H4 (cell line): ENCODE measurements at places on chromosomes 2 and 18. TPM values are rescaled to one million over a fixed set of nuclear protein-coding genes. Genes with fewer than 3 reads are reported as not detected.

DNA sequence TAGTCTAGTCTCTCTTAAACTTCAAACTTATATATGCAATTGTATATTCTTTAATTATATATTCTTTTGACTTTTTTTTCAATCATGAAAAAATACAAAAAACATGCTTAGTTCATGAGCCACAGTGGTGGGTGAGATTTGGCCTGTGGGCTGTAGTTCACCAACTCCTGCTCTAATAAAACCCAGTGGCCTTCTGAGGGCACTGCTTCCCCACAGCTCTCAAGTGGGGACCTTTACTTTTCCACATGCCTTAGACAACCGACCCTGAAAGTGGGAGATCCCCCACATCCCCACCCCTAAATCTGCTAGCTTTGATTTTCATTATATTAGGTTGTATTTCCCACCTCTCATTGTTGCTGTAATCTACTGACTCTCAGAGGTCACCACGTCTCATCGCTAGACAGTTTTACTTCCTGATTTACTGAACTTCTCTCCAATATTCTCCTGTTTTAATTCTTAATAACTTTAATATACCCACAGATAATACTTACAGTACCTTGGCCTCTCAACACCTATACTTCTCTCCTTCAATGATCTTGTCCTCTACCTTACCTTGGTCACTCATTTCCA is 57.3 kb downstream of the ROCK1 start:
- DNase-seq, result no peak

DNA sequence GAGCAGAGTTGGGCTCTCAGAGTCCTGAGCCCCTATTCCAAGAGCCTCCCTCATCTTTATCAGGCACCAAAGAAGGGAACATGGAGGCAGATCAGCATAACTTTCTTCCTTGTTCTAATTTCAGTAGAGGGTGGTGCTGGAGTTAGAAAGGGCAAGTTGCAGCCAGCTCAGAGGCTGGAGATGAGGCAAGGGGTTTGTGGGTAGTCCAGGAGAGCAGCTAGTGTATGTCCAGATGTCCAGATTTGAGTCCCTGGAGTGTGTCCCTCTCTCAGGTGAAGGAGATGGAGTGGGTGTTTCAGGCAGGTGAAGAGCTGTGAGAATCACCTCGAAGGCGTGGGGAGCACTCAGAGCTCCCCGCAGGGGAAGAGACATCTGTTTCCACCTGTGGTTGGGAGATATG is 478 bp upstream of the PRKAG3 start:
- no peak for DNase-seq

GRCh38 chr2:224894356-224894755 is 147.9 kb downstream of the DOCK10 start:
- DNase-seq, result no peak

- no peak for DNase-seq
Observed at GRCh38 chr2:24861500-24861899, 58.5 kb downstream of the ADCY3 start.

- no peak for DNase-seq
Observed at GRCh38 chr18:24651434-24651833, 191.0 kb downstream of the HRH4 start.

- DNase-seq, result no peak
Observed at GRCh38 chr18:33052886-33053285, 280.1 kb upstream of the KLHL14 start.

DNA sequence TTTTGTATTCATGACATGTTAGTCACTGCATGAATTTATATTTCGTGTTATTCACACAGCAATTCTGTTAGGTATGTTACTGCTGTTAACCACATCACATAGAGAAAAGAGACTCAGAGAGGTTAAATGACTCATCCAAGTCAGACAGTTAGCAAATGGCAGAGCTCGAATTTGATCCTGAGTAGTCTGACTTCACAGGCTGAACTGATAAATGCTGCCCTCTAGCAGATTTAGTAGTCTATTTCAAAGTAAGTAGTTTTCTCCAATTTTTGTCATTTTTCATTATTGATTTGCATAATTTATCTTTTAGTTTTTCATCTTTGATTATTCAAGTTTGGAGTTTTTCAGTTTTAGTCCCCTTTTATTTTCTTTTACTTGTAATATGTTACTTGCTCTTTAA is 58.3 kb downstream of the WDR7 start:
- peak; percentile 84 for DNase-seq

DNA sequence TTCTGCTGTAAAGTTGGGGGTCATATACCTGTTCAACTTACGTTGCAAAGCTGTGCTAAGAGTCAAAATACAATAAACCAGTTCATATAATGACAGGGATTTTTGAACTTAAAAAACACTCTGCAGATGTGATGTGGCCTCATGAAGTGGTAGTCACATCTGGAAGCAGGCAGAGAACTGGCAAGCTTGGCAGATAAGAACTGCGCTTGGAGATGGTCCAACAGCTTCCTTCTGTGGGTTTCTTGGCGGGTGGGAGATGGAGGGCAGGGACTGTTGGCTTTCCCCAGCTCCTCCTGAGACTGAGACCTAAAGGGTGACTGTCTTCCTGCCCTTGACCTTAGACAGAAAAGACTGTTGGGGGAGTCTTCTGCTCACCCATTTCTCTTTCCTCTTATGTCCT is 140.4 kb downstream of the CTIF start:
- no peak for DNase-seq

DNA sequence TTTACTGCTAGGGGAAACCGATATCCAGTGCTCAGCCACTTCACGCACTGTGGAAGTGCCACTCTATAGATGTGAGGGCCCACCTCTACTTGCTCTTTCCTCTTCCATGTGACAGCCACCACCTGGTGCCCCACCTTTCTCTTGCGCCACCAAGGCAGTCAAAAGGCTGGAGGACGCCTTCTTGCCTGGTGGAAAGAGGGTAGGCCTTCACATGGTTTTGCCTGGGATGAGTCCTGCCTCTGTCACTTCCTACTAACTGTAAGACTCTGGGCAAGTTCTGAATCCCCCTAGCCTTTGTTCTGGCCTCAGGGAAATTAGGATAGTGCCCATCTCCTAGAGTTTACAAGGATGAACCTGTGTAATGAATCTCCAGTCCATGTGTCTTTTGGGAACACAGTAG is 66.1 kb upstream of the ODC1 start:
- no peak for DNase-seq

- no peak for DNase-seq
Observed at GRCh38 chr2:107742460-107743027, 84.1 kb upstream of the RGPD4 start.

DNA sequence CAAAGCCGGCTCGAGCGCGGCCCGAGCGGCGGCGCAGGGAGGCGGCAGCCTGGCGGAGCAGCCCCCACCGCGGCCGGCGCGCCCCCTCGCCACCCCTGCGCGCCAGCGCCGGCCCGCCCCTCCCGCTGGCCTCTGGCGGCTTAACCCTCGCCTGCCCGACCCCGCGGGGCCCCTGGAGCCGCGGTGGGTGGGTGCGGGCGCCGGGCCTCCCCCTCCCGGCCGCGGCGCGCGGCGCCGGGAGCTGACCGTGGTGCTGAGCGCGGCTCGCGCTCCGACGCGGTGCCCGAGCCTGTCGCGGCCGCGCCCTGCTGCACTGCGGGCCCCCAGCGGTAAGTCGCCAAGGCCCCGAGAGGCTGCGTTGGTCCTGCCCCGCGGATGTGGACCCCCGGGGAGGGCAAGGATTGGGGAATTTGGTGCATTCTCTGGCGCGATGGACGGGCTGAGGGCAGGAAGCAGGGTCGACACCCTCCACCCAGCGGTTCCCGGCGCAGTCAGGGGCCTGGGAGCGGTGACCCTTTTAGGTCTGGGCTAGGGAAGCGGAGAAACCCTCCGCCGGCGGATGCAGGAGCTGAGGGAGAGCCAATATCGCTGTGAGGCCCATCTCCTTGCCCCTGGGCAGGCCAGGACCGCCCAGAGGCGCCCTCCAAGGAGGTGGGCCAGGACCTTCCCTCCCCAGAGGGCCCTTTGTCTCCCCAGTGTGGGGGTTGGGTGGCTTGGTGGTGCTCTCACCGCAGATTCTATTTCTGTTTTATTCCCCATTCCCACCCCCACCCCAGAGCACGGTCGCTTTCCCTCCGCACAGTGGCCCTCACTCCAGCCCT is 923 bp downstream of the AMER3 start:
- no peak for DNase-seq

DNA sequence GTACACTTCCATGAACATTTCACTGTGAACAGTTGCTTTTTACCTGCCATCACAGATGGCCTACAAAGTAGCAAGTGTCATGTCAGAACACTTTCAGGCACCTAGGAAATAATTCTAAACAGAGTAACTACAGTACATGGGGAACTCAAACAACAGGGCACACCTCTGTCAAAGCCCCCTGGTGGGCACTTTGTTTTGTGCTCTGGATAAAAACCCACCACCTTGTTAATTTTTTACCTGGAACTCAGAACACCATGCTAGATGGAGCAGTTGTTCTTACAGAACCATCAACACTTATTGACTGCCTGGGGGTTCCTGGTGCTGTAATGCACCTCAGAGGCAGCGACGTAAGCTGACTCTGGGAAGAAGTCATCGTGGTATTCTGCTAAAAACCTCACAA is 2.3 kb downstream of the MSL3B start:
- DNase-seq, result no peak

DNA sequence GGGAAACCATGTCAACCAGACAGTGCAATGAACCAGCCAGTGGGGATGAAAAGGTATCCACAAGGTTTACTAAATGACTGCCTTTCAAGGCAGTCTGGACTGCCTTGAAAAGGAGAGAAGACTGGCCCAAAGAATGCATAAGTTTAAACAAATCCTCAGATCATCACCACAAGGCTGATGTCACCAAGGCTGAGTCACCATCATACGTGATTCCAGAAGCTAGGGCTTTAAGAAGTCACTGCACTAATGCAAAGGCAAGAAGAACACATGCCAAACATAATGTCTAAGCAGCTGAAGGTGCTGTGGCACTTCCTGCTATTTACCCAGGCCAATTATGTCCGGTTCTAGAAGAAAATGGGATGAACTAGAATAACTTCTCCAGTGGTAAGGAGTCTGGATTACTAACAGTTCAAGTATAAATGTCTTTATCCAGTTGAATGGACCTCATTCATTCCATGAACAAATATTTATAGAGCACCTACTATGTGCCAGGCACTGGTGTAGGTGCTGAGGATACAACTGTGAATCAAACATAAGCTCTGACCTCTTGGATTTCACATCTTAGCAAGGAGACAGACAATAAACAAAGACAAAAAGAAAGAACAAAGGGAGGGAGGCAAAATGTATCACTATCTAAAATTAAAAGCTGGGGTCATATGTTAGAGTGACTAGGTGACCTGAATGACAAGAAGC is 37.6 kb upstream of the ONECUT2 start:
- peak; percentile 100 for DNase-seq

DNA sequence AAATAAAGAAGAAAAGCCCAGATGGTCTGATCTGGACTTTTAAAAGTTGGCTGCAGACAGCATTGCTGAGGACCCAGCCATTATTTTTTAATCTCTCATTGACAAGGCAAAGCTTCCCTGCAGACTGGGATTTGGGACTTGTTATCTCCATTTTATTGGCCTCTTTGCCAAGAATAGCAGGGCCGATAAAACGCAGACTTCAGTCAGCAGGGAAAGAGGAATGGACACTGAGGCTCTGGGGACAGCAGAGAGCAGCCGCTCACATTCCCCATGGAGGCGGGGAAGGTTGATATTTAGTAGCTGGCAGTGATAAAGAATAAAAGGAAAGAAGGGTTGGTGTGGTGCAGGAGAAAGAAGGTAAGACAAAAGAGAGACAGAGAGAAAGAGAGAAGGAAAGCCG is 350.1 kb upstream of the PIK3C3 start:
- no peak for DNase-seq

GRCh38 chr18:50870138-50870845 is 8.6 kb upstream of the ME2 start:
- peak; percentile 77 for DNase-seq

- DNase-seq, result no peak
Observed at GRCh38 chr2:40546439-40547191, 94.7 kb upstream of the SLC8A1 start.

DNA sequence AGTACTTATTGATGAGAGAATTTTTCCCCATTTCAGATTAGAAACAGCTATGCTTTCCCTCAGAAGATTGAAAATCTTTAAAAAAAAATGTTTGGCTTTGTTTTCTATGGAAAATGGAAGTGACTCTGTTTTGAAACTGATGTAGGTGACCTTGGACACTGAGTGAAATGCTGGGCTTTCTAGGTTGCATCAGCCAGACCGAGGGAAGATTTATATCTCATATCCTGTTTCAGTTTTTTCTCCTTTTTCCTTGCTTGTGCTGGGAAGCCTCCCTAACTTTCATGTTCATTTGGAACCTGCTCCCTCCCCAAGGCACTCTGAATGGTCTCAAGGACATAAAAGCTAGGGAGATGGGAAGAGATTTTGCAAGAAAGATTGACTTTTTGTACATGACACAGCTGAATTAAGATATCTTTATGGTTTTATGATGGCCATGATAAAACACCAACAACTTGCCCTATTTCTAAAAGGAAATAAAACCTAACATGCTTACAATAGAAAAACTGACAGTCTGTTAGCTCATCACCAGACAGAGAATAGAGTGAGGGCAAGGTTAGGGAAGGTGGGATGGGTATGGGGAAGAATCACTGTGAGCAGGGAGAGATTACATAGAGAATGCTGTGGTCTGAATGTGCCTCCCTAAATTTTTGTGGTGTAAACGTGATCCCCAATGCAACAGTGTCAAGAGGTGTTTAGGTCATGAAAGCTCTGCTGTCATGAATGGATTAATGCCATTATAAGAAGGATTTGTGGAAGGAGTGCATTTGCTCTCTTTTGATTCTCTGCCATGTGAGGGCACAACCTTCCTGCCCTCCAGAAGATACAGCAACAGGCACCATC is 249.7 kb downstream of the TPGS2 start:
- DNase-seq, result no peak

DNA sequence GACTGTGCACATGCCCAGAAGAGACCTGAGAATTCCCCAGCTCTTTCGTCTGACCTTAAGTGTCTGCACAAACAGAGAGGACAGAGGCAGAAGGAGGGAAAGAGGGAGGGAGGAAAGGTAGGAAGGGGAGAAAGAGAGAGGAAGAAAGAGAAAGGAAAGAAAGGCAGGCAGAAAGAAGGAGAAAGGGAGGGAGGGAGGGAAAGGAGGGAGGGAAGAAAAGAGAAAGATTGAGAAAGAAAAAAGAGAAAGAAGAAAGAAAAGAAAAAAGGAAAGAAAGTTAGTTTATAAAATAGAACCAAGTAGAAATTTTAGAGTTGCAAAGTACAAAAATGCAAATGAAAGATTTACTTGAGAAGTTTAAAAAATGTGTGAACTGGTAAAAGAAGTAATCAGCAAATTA is 7.4 kb upstream of the POLR1B start:
- no peak for DNase-seq

GRCh38 chr2:230762317-230762896 is 49.8 kb downstream of the CAB39 start:
- DNase-seq, result peak; percentile 29

DNA sequence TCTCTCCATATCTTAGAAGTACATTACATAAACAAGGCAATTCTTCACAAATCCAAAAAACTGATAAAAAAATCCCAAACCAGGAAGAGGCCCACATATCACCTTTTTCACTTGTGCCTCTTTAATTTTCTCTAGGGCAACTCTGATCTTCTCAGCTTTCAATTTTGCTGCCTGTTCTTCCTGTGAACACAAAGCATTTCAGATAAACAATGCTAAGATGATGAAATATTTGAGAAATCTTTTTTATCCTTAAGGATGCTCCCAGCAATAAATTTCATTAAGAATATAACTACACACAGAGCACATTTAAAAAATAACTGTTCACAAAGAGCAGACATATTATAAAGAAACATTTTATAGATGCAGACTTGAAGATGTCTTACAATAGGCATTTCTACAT is 73.4 kb downstream of the RAPH1 start:
- DNase-seq, result no peak

The CTNNA2 gene
- total RNA-seq, result 0.39 and 0.70 TPM in 2 replicates

The UGT1A4 gene
- 0.04 TPM in 1 of 2 replicates, not detected in the other for total RNA-seq

The FZD7 gene
- total RNA-seq, result 19.0 and 25.2 TPM in 2 replicates

The TUBA3D gene
- total RNA-seq, result not detected in 2 replicates

The DSC3 gene
- 0.02 TPM in 1 of 2 replicates, not detected in the other for total RNA-seq

The EML6 gene
- 2.4 and 2.9 TPM in 2 replicates for total RNA-seq

The ITPRIPL1 gene
- not detected in 2 replicates for total RNA-seq

The AMER3 gene
- not detected in 2 replicates for total RNA-seq
